GM20000 (cell line): ENCODE measurements at places on chromosomes 4 and X.

GRCh38 chr4:80141543-80141942 lies 55.8 kb upstream of the PRDM8 start:
- DNase-seq: no peak

DNA sequence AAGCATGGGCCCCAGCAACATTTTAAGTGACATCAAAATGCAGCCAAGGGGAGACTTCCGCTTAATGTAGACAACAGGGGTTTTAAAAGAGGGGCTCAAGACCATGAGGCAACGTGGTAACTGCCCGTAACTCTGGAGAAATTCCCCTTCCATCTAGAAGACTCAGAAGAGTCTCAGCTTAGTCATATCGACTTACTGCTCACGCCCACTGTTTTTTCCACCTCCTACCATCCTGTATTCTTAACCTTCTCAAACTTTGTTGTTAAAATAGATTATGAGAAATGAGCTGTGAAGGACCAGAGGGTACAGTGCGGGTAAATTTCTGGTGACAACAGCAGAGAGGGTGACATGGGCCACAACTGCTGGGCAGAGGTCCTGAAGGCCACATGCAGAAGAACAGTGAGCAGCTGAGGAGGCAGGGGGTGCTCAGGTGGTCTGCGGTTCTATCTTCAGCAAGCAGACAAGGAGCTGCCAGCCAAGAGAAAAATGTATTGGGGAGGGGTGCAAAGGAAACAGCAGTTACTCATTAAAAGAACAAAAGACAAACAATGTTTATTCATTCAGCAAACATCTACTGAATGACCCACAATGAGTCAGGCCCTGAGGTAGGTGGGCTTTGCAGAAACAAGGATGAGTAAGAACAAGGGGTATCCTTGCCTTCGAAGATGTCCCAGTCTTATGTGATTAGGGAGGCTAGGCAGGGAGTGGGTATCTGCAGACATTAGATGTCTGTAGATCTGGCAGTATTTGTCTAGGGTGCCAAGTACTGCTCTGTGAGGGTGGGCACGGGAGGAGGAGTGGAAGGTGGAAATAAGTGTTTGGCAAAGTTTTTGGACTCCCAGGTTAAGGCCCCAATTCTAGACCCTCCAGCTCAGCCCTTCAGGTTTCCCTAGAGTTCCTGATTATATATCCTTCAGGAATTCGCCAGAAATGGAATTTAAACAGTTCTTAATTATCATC lies 175.3 kb downstream of the TSPAN5 start:
- DNase-seq: peak; percentile 74

- peak; percentile 42 for DNase-seq
These were observed 6.3 kb downstream of the MEPE start for GRCh38 chr4:87838890-87839591.

- peak; percentile 87 for DNase-seq
These were observed 1.8 kb downstream of the CPZ start for GRCh38 chr4:8594097-8595038.

DNA sequence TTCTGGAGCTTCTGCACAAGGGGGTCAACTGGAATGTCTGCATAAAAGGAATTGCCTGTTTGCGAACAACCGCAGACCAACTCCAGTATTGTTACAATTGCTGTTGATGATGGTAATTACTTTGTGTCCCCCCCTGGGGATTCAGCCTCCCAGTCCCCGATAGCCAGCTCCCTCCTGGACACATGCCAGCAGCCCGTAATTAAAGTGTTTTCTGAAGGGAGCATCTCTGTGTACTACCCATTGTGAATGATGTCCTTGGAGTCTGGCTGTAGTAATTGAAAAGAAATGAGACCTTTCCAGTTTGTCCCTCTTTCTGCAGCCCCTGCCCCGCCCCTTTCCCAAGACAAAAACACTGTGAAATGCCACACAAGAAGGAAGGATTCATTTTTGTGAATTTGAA lies 377.1 kb upstream of the LCORL start:
- DNase-seq: no peak

- DNase-seq: no peak
These were observed 19.9 kb upstream of the KLHL8 start for GRCh38 chr4:87240341-87240740.

DNA sequence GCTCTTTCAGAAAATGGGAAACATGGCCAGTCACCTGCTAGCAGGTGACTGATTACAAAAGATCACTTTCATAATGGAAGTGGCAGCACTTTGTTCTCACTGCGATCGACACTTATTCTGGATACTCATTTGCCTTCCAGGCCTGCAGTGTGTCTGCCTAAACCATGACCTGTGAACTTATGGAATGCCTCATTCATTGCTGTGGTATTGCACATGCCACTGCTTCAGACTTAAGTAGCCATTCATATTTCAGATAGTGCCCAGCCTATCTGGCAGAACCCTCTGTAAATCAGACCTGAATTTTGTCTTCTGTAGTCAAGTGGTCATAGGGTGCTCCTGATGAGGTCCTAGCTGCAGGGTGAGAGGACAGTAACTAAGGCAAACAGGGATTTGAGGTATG lies 23.3 kb upstream of the MGST2 start:
- no peak for DNase-seq

DNA sequence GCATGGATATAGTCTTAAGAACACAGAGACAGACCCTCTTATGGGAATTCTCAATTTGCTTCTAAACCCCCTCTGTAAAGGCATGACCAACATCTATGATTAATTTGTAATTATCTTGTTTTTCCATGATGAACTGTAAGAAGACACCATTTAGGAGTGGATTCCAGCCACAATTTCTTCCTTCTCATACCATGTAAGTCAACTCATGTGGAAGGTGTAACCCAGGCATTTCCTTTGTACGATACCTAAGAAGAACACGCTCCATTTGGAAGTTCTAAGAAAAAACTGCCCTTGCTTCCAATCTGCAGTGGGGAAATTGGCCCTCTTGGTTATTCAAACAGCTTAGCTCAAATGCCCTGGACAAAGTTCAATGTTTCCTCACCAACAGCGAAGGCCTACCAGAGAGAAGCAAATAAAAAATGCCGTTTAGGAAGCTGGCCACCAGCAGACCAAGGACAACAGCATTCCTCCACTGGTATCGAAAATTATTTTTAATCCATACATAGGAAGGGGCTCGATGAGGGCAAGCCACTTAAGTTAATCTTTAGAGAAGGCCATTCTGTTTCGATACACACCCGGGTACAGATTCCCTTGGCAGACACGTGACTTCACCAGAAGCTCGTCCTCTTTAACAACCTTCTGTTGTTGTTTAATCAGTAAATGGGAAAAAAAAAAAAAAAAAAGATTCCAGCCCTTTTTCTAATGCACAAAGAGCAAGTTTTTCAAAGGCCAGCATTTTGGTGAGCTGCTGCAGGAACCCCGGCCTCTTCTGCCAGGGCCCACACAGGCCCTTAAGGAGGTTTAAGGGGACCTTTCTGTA lies 2.6 kb downstream of the DHRSX start:
- peak; percentile 11 for DNase-seq

DNA sequence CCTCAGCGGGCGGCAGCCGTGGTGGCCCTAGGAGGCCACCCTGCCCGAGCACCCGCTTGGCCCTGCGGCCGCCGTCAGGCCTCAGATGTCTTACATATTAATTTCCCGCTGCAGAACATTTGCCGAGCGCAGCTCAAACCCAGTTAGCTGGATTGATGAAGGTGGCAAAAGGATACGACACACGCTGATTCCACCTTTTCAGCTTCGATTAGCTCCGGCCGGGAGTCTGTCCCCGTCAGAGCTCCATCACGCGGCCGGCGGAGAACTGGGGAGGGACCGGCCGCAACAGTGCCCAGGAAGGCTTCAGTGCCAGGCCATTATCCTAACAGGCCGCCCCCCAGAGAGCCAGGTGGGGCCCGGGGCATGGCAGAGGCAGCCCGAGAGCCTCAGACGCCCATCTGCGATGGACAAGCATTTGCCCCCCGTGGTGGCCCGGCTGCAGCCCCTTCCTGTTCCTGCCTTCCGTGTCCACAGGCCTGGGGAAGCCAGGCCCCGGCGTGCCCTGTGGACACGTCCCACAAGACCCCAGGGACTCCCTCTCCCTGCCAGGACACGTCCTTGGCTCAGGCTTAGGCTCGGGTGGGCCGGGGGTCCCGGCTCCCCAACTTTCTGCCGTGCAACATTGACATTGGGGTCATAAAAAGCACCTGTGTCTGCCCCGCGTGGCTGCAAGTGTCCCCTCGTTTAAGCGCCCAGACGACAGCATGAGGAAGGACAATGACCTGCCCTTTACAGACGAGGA lies 133.8 kb upstream of the NKX1-1 start:
- no peak for DNase-seq

- DNase-seq: no peak
These were observed 7.2 kb downstream of the RAB28 start for GRCh38 chr4:13476915-13477314.

GRCh38 chrX:10395179-10395578 lies 225.2 kb downstream of the MID1 start:
- DNase-seq: no peak

- DNase-seq: no peak
These were observed 457.4 kb downstream of the IL1RAPL1 start for GRCh38 chrX:29044423-29045184.

GRCh38 chr4:88758264-88758663 lies 60.6 kb upstream of the NAP1L5 start:
- no peak for DNase-seq
